Omental fat pad (tissue), 4 donors: ENCODE measurements at places on chromosomes 2 and 18. TPM values are rescaled to one million over a fixed set of nuclear protein-coding genes. Genes with fewer than 3 reads are reported as not detected.

IL36RN gene
- total RNA-seq, result not detected

- no peak for DNase-seq
Measured at GRCh38 chr2:174338671-174339560, 4.2 kb downstream of the SP9 start.

DNA sequence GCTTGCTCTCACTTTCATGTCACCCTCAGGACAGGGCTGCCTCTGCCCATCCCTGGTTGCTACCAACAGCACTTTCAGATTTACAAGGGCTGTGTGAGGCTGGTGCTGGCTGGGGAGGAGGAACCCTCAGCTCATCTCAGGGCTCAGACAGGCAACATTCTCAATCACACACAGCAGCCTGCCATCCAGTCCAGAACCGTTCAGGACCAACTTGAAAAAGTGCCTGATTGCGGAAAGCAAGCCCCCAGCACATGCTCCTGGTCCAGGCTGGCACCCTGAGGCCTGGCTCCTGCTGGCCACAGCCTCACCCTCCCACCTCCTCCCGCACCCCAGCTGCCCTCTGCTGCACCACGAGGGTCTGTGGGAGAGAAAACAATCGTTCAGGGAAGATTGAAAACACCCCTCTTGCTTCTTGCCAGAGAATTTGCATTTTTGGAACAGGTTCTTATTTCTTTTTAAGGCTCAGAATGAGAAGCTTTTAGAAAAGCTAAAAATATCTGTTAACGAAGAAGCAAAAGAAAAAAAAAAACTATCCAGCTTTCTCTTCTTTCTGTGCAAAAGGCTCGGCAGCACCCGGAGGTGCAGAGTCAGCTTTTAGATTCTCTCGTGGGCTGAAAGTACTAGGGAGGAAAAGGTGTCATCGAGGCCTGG lies 403.8 kb upstream of the ID2 start:
- DNase-seq, result no peak

GRCh38 chr2:127762846-127763245 lies 48.1 kb downstream of the WDR33 start:
- DNase-seq, result no peak

DNA sequence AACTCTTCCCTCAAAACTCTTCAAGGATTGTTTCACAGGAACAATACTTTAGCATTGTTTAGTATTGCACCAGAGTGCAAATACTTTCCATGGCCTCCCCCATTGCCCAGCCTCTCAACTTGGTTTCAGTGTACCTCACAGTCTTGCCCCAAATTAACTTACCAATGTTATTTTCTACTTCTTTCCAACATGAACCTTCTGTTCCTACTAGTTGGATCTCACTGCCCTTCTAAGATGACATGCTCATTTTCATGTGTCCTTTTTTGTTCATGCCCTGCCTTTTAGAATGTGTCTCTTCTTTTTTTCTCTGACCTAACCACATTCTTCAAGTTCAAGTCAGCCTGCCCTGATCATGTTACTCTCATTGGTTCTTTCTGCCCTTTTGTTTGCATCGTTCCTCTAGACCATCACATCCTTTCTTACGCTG lies 4.1 kb downstream of the SPATS2L start:
- DNase-seq, result no peak

GAD1 gene
- total RNA-seq, result 0.31 TPM

DNA sequence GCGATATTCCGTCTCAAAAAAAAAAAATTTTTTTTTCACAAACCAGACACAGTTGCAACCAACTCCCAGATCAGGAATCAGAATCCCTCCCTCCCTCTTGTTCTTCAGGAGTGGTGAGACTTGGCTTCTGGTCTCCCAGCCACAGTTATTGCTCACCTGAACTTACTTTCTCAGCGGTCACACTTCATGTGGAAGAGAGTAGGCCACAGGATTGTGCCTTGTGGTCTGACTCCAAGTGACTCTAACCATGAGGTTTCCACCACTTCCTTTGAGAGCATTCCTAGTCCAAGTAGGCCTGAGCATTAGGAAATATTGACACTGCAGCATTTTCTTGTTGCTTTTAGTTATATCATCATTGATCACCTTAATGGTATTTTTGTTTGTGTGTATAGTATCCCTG lies 12.1 kb downstream of the FMNL2 start:
- DNase-seq, result no peak
